Progenitor cell of endocrine pancreas (in vitro differentiated cells): ENCODE measurements at places on chromosomes 4 and X.

DNA sequence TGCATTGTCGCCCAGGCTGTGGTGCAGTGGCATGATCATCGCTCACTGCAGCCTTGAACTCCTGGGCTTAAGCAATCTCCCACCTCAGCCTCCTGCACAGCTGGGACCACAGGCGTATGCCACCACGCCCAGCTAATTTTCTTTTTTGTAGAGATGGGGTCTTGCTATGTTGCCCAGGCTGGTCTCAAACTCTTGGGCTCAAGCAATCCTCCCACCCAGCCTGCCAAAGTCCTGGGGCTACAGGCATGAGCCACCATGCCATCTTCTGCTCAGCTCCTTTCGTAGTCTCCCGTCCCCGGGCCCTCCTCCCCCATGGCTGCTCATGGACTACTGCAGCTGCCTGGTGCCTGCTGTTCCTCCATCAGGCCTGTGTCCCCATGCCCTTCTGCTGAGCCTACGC lies 58.1 kb downstream of the TAPT1 start:
- no peak for DNase-seq

GRCh38 chr4:95023110-95023509 lies 265.4 kb downstream of the BMPR1B start:
- no peak for DNase-seq

GRCh38 chr4:80918004-80918403 lies 112.5 kb upstream of the BMP3 start:
- DNase-seq, result no peak

DNA sequence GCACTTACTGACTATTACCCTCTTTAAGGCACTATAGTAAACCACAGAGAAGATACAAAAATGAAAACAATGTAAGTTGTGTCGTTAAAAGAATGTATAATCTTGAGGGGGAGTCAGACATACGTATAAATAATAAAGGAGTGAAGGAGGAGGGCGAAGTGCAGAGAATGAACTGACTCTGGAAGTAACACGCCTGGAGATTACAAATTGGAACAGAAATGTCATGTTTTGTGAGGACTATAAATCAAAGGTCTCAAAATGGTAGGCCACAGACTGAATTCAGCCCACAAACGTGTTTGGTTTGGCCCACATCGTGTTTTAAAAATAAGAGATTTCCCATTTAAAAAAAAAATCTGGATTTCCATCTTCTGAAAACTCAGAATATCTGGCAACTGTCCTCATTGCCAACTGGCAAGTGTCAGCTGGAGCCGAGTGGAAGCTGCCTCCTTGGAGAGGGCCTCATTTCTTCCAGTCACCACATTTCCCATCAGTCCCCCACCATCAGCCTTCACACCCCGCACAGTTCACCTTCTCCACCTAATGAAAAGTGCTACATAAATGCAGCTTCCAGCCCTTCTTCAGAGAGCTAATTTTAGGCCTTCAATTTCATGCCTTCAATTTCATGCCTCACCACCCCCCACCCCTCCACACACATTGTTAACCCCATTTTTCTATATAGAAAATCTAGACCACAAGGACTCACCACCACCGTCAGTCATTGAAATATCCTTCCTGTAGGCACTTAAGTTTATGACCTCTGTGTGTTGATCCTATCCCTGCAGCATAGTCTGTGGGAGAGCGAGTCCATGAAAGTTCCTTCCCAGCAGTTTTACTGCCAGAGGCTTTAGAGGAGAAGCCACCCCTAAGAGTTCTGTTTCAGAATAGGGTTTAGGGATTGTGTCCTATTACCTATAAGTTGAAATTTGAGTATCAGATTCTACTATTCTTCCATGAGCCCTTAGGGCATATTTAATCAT lies 32.0 kb upstream of the COL25A1 start:
- DNase-seq, result no peak

DNA sequence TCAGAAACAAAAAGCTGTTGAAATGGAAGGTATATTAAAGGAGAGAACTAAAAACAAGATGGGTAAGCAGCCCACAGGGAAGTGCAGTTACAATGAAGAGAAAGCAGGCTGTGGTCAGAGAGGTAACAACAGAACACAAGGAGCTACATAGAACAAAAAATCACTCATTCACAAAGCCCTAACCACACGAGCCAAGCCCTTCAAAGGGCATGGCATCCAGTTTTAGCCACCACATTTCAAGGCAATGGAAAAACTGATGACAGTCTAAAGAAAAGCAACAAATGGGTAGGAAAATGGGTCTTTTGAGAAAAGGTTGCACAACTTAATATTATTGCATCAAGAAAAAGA lies 37.5 kb downstream of the KDR start:
- DNase-seq, result no peak

- DNase-seq, result no peak
These were observed 28.7 kb downstream of the NOCT start for GRCh38 chr4:139044291-139044690.

DNA sequence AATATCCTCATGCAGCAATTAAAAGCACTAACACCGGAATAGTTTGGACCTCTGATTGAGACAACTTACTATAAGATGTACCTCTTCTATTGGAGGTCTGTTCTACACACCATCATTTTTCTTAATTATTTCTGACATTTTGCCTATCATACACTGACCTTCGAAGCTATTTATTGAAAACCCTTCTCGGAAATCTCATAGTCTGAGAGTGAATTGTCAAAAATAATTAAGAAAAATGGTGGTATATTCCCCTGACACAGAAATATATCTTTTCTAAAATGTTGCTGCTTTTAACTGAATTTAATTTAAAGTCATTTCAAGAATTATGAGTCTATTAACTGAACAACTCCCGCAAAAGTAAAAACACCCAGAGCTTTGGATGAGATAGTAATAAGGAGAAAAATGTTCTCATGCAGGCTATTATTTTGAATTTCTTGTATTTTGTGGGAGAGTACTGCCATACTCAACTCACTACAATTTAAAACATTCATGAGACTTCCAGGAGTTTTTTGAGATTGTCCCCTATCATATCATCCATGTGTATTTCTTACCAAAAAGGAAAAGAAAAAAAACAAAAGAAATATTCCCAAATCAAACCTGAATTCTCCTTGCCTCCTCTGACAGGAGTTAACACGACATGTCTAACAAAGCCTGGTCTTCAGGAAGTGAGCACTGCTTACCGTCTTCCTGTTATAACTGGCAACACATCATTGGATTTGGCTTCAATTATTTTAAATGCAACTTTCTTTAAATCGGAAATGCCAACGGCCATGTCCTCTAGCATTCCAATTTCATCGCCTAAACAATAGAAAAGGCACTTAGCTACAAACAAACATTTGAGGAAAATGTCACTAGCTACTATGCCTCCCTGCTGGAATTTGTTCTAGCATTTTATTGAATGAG lies 485.3 kb downstream of the IL15 start:
- DNase-seq, result no peak
